NCI-H345 (cell line): ENCODE measurements at places on chromosomes 5 and 9.

DNA sequence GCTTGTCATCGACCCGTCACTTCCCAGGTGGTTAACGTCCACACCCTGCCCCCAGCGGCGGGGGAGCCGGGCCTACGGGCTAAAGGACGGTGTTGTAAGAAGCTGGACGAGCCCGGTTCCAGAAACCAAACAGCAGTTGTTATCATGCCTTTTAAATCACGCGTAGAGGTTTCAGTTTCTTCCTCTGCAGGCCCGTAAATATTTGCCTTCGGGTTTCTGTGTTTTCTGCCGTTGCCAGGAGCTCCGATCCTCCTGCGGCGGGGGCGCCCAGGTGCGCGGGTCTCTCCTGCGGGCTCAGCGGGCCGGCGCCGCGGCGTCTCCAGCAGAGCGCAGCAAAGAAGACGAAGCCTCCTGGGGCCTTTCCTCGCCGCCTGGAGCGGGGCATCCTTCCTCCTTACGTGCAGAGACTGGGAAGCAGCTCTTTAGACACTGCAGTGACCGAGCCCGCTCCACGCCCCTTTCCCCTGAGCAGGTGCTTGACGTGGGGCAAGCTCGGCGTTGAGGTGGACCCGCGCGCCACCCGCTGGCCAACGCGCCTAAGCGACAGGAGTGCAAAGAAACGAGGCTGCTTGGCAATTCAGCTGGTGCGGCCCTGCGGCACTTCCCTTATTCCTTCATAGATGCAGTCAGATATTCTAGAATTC lies 21.8 kb upstream of the TTC1 start:
- DNase-seq = peak; percentile 85

DNA sequence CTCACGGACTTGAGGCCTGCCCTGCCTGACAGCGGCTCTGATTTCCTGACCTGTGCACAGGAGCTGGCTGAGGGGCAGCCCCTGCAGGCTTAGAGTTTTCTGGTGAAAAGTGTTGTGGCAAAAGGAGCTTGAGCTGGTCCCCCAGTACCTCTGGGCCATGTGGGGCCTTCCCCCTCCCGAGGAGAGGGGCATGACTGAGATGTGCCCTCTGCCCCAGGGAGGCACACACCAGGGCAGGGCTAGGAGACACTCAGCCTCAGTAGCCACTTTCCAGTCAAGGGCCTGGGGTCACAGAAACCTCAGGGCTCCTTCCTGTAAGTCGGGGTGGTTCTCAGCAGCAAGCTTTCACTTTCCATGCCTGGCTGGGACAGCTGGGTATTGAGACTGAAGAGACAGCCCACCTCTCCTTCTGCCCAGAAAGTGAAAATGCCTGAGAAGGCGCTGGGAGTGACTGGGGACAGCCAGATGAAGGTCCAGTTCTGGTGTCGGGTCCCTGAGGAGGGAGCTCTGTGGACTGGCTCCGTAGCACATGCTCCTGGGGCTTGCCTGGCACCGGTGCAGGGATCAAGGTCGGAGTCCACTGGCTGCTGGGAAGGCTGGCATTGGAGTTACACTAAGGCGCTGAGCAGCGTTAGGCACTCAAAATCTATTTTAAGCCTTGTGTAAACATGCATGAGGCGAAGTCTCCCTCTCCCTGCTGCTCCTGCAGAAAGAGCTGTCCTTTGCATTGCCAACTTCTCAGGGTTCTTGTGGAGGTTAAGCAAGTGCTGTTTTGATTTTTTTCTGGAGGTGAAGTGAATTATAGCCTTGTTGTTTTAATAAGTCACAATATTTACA lies 394.9 kb downstream of the GADD45G start:
- DNase-seq = peak; percentile 80

- no peak for DNase-seq
Observed at GRCh38 chr9:127676638-127677037, 30.1 kb upstream of the CFAP157 start.

DNA sequence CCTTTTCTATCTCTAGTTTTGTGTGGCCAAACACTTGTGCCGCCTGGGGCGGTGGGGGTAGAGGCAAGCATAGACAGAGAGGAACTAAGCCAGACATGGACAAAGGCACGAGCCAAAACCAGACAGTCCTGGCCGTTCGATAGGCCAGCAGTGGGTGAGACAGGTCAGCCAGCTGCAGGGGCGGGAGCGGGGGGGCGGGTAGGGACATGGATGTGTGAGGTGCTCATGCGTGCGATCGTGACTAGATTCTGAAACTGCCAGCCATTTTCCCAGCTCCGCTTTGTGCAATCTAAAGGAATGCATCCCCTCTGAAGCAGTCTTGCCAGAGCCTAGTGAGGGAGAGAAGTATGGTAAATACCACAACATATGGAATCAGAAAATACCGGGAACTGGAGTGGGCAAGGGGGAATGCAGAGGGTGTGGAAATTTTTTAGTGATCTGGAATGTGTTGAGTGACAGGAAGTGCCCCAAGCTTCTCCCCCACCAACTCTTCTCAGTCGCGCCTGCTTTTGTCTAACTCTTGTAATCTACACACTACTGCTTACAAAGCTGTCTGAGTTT lies 111.9 kb downstream of the NR6A1 start:
- DNase-seq = no peak

DNA sequence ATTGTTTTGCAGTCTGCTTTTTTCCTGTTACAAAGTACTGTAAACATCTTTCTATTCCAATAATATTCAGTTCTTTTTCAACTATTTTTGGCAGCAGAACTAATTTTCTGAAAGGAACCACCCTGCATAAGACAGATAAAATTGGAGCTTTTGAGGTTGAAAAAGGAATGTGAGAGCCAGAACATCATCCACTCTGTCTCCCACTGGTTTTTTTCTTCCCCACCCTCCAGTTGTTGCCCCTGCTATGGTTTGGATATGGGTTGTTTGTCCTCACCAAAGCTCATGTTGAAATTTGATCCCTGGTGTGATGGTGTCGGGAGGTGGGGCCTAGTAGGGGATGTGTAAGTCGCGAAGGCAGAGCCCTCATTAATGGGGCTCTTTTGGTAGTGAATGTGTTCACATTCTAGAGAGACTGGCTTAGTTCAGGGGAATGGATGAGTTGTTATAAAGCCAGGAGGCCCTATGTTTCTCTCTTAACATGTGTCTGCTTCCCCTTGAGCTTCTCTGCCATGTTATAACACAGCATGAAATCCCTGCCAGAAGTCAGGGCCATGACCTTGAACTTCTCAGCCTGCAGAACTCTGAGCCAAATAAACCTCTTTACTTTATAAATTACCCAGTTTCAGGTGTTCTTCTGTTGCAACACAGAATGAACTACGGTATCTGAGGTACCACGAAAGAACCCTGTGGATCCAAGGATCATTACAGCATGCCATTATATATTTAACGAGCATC lies 34.8 kb upstream of the MAST4 start:
- no peak for DNase-seq
